ENCODE measurements at places on chromosomes 5 and 9.
A peak's percentile ranks its signal among the peaks of the same experiment; 100 is the strongest.

DNA sequence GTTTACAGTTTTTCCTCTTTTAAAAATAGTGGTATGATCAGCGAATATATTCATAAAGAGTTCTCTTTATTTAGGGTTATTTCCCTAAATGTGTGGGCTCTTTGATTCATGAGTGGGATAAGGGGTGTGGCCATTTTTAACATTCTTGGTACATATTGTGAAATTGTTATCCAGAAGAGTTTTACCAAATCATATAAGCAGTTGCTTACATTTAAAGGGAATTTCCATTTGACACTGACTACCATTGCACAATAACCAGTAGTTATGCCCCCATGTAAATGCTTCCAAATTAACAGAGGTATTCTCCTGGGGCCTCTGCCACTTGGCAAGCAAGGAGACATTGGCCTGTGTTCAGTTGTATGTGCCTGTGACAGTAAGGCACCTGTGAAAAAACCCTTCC is 27.2 kb downstream of the SLC25A48 start:
- DNase-seq, result no peak

DNA sequence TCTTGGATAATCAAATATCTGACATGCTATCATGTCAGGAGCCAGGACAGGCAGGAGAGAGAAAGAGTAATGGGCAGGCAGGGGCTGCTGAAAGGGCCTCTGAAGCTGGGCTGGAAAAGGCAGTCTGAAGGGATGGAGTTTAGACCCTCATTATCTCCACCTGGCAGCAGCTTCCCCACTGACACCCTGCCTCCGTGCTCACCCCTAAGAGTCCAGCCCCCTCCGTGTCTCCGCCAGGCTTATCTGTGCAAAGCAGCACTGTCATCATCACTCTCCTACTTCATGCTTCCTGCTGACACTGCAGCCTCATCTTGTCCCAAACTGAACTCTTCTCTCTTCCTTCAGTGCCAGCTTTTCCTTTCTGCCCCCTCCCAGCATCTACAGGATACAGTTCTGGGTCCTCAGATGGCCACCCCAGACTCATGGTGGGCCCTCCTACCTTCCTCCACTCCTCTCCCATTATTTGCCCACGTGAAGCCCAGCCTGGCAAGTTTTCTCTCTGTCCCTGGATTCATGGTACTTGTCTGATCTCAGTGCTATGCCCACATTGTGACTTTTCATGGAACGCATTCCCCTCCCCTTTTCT is 70.9 kb upstream of the KLF9 start:
- no peak for DNase-seq

GRCh38 chr5:79875230-79875629 is 115.8 kb downstream of the MTX3 start:
- DNase-seq, result no peak

DNA sequence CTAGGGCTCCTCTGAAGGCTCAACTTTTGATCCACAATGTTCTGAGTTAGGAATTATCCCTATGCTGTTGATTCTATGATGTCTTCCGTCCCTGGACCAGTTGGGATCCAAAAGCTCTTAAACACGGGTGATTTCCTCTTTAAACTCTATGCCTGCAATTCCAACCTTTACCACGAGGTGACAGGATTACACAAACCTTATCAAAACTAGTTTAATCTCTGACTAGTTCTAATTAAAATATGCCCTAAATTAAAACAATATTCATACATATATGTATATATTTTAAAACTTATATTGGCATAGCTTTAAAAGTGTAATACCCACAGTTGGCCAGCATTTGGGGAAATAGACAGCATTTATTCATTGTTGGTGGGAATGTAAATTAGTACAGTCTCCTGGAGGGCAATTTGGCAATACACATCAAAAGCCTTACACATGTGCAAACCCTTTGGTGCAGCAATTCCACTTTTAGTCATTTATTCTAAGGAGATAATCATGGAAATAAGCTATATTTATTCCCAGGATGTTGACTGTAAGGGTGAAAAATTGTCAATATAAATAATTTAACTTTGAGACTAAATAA is 51.6 kb upstream of the PHYKPL start:
- no peak for DNase-seq

GRCh38 chr9:20012232-20012631 is 223.4 kb upstream of the SLC24A2 start:
- DNase-seq, result no peak

DNA sequence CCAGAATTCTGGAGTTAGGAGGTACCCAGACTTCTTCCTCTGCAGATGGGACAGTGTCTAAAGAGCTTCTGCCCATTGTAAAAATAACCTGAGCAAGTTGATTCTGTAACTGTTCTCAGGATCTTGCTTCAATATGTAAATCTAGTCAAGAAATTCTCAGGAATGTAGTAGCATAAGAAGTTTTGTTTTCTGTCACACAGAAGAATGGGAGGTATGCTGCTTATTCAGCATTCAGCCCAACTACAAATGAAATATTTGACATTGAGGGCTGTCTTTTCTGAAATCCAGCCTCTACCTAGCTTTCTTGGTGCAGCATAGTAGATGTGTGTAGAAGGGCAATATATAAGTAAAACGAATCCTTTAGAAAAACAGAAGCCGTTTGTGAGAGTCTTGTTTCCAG is 13.8 kb downstream of the MACIR start:
- no peak for DNase-seq

GRCh38 chr5:132363431-132364112 is 5.9 kb upstream of the SLC22A5 start:
- DNase-seq, result no peak

DNA sequence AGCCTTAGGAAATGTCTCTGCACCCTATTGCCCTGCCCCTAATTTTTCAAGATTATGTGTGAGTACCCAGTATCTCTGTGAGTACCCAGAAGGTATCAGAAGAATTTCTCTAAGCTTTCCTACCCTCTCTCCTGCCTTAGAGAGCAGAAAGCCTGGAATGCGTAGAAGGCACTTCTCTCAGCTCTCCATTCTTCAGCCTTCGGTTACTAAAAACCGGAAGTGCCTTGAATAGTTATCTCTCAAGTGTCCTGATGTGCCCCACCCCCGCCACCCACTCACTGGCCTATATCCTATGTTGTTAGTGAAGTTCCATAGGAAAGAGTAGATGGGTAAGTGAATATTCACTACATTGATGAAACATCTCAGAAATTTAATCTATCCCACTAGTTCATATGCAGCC is 210.7 kb upstream of the CDH10 start:
- no peak for DNase-seq

DNA sequence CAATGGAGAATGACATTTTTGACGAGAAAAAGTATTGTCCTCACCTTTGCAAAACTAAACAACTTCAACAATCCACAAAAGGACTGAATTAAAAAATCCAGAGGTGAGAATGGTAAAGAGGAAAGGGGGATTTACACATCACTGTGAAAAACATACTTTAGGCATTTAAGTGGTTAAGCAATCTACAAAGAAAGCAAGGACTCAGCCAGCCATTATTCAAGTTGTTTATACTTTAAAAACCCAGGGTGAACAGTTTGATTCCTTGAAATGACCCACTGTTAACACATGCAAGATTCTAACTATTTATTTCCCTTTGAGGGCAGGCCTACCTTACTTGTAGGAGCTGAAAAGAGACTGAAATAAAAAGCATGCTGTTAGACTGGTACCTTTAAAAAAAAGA is 29.3 kb downstream of the TUT7 start:
- DNase-seq, result no peak

- no peak for DNase-seq
Measured at GRCh38 chr9:125393426-125393825, 131.8 kb downstream of the GAPVD1 start.

- DNase-seq, result no peak
Measured at GRCh38 chr5:147530530-147531389, 20.9 kb upstream of the DPYSL3 start.

DNA sequence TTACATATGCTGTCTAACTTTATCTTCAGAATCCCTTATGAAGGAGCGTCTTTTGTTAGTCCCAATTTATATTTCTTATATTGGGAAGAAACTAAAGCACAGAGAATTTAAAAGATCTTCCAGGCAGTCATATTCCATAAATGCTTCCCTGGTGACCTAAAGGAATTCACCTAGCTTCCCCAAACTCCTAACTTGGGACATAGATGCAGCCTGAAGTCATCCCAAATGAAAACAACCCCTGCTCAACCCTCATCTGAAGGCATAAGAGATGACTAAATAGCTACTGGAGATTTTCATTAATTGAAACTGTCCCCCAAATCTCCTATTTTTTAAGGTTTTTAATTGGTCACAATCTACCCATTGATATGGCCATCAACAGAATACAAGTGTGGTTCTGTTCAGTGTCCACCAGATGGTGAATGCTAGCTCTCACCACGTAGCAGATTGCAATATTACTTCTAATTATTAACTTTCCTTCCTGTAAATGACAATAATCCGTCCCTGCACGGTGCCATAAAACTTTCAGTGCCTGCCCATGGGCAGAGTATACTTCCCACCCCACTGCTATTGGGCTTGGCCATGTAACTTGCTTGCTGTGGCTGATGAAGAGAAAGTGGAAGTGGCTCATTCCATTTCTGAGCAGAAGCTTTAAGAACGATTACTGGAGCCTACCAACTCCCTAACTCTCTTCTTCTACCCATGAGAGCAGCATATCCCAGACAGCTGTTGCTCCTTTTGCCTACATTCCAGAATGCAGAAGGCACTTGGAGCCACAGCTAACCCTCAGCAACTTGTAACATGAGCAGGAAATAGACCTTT is 18.7 kb downstream of the PRUNE2 start:
- DNase-seq, result no peak

DNA sequence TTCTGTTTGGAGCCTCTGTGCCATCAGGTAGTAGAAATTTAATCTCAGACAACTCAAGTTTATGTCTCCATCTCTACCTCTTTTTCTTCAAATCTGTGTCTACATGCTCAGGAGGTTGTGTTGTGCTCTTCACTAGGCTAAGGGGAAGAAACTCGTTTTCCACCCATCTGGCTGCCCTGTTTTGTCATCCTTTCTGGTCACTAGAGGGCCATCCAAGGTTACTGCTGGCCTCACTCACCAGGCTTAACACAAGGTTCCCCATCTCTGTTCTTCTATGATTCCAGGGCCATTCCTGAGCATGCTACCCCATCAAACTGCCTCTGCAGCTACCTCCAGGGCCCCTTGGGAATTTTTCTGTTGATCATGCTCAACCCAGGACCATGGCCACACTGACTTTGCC is 213.3 kb upstream of the FBXL7 start:
- DNase-seq, result no peak

DNA sequence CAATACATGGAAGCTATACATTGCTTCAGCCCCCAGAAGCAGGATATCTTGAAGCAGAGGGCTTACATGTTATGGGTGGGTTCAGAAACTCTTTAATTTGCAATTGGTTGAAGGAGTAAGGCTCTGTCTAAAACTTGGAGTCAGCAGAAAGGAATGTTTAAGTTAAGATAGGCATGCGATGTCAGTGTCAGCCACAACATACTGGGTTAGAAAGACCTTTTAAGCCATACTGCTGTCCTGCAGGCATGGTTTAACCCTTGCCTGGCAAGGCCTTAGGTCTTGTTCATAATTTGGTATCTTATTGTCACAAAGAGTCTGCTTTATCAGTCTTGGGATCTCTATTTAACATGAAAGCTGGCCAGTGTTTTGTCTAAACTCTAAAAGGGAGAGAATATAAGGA is 1619.6 kb upstream of the WWC1 start:
- no peak for DNase-seq

GRCh38 chr9:36164989-36165388 is 4.2 kb upstream of the CCIN start:
- no peak for DNase-seq

- no peak for DNase-seq
Measured at GRCh38 chr9:81150016-81150625, 539.2 kb downstream of the TLE1 start.

- no peak for DNase-seq
Measured at GRCh38 chr9:79189511-79189924, 382.2 kb upstream of the TLE4 start.

DNA sequence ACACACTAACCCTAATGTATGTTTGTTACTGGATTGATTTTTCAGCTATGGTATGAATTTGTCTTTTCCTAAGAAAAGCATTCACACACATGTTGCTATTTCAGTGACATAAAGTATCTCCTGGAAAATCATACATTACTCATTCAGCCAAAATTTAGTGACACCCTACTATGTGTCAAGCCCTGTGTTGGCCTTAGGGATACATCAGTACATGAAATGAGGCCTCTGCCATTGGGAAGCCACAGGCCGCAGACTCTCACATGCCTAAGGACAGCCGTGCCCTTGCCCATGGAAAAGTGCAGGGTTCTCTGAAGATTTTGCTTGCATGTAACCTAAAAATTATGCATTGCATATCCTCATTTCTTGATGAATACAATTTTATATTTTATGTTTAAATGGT is 5.2 kb upstream of the MARCHF6 start:
- no peak for DNase-seq

DNA sequence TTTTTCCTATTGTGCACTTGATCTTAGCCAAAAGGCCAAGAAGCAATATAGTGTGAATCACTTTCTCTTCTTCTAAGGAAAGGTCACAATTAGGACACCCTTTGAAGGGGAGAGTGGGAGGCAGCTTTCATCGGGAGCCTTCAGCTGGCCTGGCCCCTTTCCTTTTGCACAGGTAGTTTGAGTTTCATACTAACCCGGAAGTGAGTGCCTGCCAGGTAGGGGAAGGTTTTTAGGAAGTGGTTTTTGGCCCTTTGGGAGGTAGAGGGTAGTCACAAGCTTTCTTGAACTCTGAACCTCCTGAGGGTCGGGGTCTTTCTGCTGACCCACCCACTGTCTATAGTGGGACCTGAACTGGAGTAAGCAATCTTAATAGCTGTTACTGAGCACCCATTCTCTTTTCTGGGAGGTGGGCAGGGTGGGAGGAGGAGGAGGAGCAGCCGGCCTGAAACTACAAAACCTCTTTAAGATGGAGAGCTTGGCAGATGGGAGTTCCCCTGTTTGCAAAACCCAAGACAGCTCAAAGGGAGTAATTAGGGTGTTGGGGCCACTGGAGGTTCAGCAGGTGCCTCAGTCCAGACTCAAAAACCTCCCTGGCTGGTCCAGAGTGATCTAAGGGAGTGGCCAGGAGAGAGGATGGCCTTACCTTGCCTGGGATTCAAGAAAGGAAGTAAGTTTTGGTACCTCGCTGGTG is 6.0 kb downstream of the LARP1 start:
- no peak for DNase-seq

DNA sequence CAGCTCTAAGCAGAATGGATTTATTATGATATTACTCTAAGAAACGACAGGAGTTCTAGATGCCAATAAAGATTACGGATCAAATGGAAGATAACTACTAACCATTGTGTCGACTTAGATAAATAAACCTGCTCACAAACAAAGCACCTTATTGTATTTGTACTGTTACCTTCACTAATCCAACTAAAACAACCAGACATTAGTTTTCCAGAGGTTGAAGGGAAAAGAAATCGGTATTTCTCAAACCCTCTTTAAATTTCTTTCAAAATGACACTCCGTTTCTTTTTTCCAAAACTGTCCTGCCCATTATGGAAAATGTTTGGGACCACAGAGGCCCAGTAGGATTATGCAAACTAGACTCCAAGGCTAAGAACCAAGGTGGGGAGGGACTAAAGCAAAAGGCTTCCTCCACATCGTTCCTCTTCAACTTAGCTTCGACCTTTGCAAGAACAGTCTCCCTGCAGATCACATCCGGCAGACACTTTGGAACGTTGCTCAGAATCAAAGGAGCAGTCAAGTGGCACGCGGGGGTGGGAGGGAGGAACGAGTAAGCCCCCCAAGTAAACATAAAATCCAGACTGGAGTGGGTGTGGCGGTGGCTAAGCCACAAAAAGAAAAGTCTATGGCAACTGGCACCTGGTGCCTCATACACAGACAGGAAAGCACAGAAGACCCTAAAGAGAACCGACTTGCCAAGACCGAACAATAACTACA is 2.7 kb downstream of the MLLT3 start:
- DNase-seq, result peak; percentile 47

All from activated T-cell treated with anti-CD3 and anti-CD28 coated beads, Interleukin-2, amount 50 U/mL, for 24 hours (primary cell).